SK-N-DZ (cell line): ENCODE measurements at places on chromosomes 6 and 20.

- no peak for DNase-seq
These were observed 825.5 kb upstream of the MANEA start for GRCh38 chr6:94751641-94752329.

DNA sequence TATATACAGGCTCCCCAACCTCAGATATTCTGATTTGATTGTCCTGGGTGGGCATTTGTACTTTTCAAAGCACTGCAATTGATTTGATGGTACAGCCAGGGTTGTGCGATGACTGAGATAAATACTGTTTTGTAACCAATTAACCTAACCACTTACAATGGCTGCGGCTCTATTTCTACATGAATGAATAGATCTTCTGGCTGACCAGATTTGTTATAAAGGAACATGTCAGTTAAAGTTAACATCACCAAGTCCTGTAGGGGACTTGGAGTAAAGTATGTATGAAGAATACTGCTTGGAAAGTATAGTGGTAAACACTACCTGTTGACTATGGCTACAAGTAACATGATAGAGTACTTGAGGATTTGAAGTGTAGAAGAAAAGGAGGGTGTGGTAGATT lies 369.2 kb upstream of the JAG1 start:
- no peak for DNase-seq

DNA sequence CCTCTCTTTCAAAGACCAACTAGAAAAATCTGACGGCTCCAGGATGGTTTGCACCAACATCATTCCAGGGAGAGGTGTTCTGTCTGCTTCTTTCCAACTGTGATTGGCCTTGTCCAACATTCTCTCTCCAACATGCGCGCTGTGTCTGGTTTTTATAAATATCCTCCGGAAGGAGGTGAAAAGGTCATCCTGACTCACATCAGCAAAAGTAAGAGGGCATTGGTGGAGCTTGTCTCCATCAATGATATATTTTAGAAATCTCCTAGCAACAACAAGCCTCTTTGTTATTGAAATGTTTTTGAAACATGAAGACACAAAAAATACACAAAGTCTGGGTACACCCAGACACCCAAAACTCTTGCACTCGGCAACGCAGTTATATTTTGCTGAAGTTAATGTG lies 475.3 kb upstream of the JARID2 start:
- DNase-seq: peak; percentile 22

- no peak for DNase-seq
These were observed 225.3 kb upstream of the EPHA7 start for GRCh38 chr6:93644611-93645010.

DNA sequence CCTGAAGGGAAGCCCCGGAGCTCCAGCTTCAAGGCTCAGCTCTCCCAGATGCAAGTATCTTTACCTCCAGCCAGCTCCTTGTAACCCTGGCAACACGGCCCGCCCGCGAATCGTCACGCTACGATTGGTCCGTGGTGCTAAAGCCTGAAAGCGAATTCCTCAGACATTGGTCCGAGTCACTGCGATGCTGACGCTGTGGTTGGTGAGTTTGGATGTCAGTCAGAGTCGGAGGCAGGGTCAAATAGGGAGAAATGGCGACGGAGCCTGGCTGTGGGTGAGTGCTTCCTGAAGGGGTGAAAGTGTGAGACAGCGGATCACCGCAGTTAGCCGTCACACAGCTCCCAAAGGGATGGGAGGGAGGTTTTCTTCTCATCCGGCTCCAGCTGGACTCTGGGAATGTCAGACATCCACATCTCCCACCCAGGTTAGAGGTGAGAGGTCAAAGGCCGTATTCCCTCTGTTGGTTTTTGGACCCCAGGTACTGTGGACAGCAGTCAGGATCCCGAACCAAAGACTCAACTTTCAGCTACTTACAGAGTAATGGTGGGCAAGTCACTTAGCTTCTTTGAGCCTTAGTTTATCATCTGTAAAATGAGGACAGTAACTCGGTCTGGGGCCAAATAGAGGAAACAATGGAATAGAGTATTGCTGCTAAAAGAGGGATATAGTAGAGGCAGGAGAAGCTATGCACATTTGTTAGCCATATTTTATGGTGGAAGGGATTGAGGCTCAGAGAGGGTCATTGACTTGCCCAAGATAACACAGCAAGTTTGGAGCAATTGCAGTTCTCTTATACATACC lies at the start of gene ZSWIM1:
Gene ZSWIM1, plus strand, starts transcription at position 240 of the 801 bp plus-strand sequence. CDS start 1,366 bp downstream, outside the sequence.
- peak; percentile 100 for DNase-seq

DNA sequence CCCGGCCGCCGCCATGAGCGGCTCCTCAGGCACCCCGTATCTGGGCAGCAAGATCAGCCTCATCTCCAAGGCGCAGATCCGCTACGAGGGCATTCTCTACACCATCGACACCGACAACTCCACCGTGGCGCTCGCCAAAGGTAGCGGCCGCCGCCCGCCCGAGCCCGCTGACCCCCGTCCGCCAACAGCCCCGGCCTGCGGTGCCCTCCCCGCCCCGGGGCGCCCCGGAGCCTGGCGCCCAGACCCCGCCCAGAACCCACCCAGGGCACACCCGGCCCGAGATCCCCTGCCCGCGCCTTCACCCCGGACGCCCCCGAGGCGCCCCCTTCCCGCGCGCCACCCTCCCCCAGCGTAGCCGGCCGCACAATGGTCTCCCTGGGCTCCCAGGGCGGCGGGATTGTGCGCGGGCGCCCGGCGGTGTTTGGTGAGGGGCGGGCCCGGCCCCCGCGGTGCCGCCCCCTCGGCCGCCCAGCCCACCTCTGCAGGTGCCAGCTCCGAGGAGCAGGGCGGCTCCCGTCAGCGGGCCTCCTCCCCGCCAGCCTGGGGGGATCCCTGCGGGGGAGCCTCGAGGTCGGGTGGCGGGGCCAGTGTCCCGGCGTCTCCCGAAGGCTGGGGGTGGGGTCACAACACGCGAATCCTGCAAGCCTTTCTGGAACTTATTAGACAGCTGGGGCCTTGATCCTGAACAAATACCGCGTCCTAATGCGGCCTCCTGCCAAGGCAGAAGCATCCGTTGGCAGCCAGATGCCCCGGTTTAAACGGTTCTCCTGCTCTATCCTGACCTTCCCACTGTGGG lies 577 bp downstream of the LSM14B start:
- DNase-seq: no peak

DNA sequence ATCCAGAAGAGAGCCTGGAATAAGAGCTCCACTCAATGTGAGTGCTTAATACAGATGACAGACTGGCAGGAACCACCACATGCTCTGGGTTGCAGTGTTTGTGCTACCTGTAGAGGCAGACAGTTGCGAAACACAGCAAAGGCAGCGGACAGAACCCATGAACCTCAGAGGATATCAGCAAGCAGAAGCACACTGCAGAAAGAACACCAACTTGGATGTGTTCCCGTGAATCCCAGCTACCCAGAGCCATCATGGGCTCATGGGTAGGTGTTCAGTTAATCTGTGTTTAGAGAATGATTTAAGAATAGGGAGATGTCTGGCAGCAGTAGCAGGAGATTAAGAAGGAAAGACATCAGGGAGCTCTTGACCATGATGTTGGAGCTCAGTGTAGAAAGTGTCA lies 133.3 kb upstream of the FOXQ1 start:
- no peak for DNase-seq

GRCh38 chr20:56572172-56572571 lies 39.1 kb downstream of the FAM209B start:
- DNase-seq: no peak

DNA sequence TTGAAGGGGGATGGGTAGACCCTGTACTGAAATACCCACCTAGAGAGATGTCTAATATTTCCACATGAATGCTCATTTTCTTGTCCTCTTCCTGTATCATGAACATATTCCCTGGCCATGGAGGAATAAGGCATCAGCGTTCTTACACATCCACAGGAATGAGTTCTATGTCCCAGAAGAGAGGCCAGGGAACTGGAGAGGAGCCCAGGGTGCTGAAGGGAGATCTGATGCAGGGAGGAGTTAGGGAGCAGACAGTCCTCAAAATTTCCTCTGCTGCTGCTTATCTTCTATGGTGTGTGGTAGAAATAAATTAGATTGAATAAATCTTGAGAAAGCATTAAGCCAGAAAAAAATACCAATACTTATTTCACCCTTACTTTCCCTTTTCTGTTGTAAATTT lies 295.0 kb downstream of the KCNQ5 start:
- DNase-seq: no peak

DNA sequence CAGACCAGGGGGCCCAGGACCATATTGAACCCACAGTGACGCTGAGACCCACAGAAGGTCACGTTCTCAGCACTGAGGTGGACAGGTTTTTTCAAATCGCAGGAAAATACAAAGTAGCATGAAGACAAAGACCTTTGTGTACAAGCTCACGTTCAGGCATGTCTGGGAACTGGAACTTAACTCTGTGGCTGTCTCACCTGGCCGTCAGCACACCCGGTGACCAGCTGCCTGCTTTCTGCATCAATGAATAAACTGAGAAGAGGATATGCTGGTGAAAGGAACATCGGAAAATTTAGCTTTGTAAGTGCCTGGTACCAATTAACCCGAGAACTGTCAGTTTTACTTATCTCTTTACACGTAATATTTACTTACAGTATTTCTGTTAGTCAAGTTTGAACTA lies 36.5 kb downstream of the WDR27 start:
- no peak for DNase-seq

- no peak for DNase-seq
These were observed 22.6 kb upstream of the TINAG start for GRCh38 chr6:54285595-54285994.

GRCh38 chr20:45470262-45470931 lies 844 bp downstream of the WFDC2 start:
- DNase-seq: no peak

DNA sequence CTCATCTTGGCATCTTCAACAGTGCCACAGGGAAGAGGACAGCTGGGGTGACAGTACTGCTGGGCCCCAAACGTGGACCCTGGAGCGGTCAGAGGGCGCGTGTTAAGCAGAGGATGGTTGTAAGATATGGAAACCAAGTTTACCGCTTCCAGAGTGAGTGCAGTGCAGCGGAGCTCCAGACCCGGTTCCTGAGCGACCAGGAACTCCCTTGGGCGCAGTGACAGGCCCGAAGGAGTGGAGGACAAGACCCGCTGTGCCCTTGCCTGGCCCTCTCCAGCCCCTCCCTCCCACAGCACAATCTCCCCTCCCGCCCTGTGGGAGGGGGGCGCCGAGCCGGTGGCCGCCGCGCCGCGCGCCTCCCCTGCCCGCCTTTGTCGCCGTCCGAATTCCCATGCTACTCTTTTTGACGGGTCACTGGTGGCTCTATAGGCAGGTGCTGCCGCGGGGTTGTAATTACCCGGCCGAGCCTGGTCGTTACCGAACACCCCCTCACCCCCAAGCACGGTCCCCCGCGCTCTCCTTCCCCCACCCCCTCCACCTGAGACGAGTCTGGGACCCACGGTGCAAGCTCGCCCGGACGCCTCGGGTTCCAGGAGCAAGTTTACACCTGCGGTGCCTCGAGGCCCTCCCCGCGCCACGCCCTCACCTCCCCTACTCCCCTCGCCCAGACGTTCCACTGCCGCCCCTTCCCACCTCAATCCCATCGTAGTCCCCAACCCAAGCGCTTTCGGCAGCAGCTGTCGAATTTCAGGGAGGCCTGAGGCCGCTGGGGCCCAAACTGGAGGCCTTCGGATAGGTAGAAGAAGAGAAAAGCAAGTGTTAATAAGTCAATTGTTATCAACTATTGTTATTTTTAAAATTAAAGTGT lies 3.9 kb downstream of the NR2E1 start:
- DNase-seq: no peak

GRCh38 chr6:62265906-62266525 lies 20.0 kb downstream of the KHDRBS2 start:
- no peak for DNase-seq

GRCh38 chr6:98484696-98485095 lies 349.7 kb upstream of the POU3F2 start:
- no peak for DNase-seq

GRCh38 chr6:34249469-34250261 lies 859 bp upstream of the SMIM29 start:
- DNase-seq: no peak

DNA sequence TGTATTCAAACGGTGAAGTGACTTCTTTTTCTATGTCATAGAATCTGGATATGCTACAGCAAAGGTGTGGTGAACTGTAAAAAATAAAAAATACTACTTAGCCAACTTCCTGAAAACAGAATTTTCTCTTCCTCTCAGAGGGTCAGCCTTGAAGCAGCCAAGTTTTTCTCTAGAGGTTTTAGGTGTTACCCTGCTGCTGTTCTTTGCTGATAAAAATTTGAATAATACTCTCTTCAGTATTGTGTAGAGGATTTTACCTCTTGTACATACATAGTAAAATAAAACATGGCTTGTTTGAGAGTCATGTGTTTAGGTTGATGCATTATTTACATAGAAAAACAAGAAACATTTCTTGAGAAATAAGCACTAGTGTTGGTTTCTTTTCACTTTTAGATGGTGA lies 458.4 kb downstream of the TBC1D32 start:
- no peak for DNase-seq

GRCh38 chr6:51339728-51340127 lies 521.1 kb downstream of the TFAP2B start:
- no peak for DNase-seq

- no peak for DNase-seq
These were observed 218.0 kb upstream of the PREP start for GRCh38 chr6:105620878-105621277.

DNA sequence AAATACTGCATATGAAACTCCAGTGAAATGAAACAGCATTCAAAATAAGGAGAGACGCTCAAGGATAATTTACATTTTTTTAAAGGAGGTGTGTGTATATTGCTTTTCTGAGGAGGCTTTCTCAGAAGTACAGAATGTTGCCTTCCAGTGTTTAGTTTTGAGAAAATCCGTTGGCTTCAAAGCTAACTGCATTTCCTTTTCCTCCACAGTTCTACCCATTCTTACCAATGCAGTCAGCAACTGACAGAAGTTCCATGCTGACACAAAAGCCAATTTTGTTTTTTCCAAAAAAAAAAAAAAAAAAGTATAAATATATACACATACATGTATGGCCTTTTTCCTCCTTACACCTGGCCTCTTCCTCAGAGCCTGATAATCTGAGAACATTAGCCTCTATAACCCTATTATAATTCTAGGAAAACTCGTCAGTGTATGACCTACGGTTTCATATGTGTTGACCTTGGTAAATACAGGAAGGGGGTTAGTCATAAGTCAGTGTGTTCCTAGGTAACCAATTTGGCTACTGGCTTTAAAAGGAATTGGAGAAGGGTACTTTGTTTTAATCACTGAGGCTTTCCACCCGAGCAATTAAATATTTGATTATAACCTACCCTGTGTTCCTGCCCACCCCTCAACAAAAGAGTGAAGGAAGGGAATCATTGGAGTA lies 24.2 kb downstream of the MGME1 start:
- DNase-seq: no peak

- peak; percentile 74 for DNase-seq
These were observed at the start of gene RAD21L1 for GRCh38 chr20:1225783-1226654. Gene RAD21L1 (plus strand): TSS chr20:1226044. CDS start chr20:1228454, 2,410 bp downstream.

DNA sequence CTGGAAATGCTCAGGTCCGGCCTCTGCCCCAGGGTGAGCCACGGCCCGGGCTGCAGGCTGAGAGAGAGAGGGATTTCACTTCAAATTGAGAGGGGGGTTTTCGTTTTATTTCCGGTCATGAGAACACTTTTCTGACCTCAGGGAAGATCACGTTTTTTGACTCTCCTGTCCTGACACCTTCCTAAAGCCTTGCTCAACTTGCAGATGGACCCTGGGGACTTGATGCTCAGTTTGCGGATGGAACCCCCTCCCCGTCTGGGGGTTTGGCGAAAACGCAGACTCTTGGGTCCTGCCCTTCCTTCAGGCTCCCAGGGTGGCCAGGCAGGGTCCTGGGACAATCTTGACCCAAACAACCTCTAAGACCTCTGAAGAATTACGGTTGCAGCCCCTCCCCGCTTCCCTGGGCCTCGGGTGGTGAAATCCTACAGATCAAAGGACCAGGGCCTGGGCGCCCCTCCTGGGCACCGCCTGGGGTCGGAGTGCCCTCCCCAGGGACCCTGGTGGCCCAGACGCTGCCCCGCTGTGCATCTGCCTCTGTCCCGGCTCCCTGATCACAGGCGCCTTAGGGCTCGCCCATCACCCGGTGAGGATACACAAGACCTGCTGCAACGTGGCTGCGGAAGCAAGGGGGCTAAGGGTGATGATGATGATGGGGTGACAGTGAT lies 148.2 kb downstream of the ERMARD start:
- DNase-seq: no peak
